ENCODE measurements at places on chromosomes 13 and 19. TPM values are rescaled to one million over a fixed set of nuclear protein-coding genes. Genes with fewer than 3 reads are reported as not detected.

DNA sequence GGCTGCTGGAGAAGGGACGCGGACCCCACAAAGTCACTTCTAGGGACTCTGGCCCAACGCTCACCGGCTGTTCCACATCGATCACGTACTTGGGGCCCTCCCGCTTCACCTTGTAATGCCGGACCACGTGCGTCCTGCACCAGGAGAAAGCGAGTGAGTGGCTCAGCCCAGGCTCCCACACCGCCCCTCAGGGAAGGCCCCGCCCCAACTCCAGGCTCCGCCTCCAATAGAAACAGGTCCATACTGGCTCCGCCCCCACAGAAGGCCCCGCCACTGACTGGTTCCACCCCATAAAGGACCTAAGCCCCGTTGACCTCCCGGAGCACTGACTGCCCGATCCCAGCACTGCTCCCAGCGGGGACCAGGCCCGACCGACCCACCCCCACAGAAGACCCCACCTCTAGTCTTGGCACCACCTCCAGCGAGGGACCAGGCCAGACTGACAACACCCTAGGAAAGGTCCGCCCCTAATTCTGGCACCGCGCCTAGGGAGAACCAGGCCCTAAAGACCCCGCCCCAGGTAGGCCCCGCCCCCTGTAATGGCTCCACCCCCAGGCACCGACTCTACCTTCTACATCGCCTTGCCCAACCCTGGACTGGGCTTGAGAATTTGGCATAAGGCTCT lies 11.3 kb downstream of the STAP2 start:
- peaks cover 4% of the 10 kb centered on the region for H3K36me3 ChIP-seq
- H3K27me3 ChIP-seq: peaks cover 9% of the 10 kb centered on the region
- peak overlapping the region; percentile 81 for H3K27ac ChIP-seq
- peak overlapping the region; percentile 60 for H3K4me3 ChIP-seq
- peaks cover 2% of the 10 kb centered on the region for H3K4me1 ChIP-seq
- DNase-seq: peak; percentile 56

DNA sequence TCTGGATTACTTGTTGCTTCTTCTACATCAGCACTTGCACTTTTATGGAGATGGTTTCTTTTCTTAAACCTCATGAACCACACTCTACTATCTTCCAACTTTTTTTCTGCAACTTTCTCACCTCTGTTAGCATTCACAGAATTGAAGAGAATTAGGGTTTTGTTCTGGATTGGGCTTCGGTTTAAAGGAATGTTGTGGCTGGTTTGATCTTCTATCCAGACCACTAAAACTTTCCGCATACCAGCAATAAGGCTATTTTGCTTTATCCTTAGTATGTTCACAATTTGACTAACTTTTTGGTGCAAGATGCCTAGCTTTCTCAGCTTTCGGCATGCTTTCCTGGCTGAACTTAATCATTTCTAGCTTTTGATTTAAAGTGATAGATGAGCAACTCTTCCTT lies 666.7 kb upstream of the MIR17HG start:
- no peak overlapping the region for H3K4me3 ChIP-seq
- peaks cover 2% of the 10 kb centered on the region for H3K4me1 ChIP-seq
- no peak overlapping the region for H3K27ac ChIP-seq
- H3K36me3 ChIP-seq: no peaks in the 10 kb centered on the region

SPART gene
- 76.5 TPM for total RNA-seq

GRCh38 chr19:10379880-10380312 lies 476 bp downstream of the TYK2 start:
- peak overlapping the region; percentile 91 for H3K4me3 ChIP-seq
- peak overlapping the region; percentile 98 for H3K27ac ChIP-seq
- H3K4me1 ChIP-seq: peaks cover 7% of the 10 kb centered on the region
- DNase-seq: no peak
- H3K27me3 ChIP-seq: no peaks in the 10 kb centered on the region

RTBDN gene
- not detected for total RNA-seq

GRCh38 chr13:113001241-113002140 lies 32.5 kb downstream of the MCF2L start:
- H3K27me3 ChIP-seq: no peaks in the 10 kb centered on the region
- H3K4me1 ChIP-seq: peaks cover 33% of the 10 kb centered on the region
- peak overlapping the region; percentile 63 for H3K4me3 ChIP-seq
- H3K36me3 ChIP-seq: peaks cover 3% of the 10 kb centered on the region

TEX26 gene
- total RNA-seq: not detected

ZNF229 gene
- total RNA-seq: 18.3 TPM

DNA sequence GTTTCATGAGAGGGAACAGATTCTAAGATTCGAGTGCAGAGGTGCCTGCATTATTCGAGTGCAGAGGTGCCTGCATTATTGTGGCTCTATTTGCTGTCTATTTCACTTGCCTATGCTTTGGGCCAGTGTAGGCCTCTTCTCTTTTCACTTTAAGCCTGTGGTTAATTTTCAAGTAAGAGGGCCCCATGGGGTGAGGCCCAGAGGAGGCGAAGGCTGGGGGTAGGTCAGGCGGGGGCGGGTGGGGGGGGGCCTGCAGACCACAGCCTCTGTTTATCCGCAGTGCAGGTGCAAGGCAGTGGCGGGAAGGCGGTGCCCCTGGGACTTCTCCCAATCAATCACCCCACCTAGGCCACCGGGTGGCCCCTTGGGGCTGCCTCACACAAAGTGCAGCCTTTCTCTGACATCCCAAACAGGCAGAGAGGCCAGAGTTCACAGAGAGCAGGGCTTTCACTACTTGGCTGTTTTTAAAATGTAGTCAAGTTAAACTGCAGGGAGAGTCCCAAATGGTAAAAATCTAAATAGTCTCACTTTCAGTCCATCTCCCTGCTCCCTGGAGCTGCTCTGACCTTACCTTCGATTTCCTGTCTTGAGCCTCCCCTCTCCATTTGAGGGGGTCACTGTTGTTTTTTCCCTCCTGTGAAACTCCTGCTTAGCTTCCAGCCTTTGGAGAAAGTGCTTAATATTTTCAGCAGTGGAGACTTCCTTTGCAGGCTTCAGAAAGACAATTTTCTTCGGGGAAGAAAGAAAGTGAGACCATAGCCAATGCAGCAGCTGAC lies 249.0 kb downstream of the DLEU7 start:
- H3K27ac ChIP-seq: peak overlapping the region; percentile 72
- no peak overlapping the region for H3K4me3 ChIP-seq
- peaks cover 42% of the 10 kb centered on the region for H3K4me1 ChIP-seq
- peak; percentile 20 for DNase-seq
- no peaks in the 10 kb centered on the region for H3K27me3 ChIP-seq
- H3K36me3 ChIP-seq: no peaks in the 10 kb centered on the region

GRCh38 chr13:19836472-19836871 lies 27.0 kb downstream of the ZMYM5 start:
- no peaks in the 10 kb centered on the region for H3K4me1 ChIP-seq
- H3K27ac ChIP-seq: no peak overlapping the region
- no peak overlapping the region for H3K4me3 ChIP-seq
- H3K27me3 ChIP-seq: no peaks in the 10 kb centered on the region

LAIR2 gene
- not detected for total RNA-seq

ZNF749 gene
- total RNA-seq: 25.1 TPM

DNA sequence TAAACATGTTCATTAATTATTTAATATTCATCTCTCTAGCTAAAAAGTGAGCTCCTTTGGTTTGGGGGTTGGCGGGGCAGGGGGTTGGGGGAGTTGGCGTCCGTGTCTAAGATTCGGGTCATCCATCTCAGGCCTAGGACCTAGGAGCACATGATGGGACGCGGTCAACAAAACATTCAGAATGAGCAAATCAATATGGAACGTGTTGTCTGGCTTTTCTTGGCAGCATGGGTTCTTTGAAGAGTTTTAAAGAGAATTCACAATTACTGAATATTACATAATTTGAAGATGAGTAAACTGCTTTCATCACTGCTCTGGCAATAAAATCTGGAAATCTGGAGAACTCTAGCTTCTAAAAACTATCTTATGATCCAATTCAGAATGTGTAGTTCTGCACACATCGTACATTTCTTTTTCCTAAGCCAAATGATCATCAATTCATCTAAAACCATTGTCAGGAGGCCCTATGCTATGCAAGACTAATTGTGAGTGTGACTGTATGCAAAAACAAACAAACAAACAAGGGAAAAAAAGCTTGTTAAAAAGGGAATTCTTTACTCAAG lies 5.4 kb upstream of the ARGLU1 start:
- peaks cover 3% of the 10 kb centered on the region for H3K4me1 ChIP-seq
- no peak overlapping the region for H3K27ac ChIP-seq
- no peaks in the 10 kb centered on the region for H3K27me3 ChIP-seq
- no peak overlapping the region for H3K4me3 ChIP-seq
- no peak for DNase-seq
- no peaks in the 10 kb centered on the region for H3K36me3 ChIP-seq

DNA sequence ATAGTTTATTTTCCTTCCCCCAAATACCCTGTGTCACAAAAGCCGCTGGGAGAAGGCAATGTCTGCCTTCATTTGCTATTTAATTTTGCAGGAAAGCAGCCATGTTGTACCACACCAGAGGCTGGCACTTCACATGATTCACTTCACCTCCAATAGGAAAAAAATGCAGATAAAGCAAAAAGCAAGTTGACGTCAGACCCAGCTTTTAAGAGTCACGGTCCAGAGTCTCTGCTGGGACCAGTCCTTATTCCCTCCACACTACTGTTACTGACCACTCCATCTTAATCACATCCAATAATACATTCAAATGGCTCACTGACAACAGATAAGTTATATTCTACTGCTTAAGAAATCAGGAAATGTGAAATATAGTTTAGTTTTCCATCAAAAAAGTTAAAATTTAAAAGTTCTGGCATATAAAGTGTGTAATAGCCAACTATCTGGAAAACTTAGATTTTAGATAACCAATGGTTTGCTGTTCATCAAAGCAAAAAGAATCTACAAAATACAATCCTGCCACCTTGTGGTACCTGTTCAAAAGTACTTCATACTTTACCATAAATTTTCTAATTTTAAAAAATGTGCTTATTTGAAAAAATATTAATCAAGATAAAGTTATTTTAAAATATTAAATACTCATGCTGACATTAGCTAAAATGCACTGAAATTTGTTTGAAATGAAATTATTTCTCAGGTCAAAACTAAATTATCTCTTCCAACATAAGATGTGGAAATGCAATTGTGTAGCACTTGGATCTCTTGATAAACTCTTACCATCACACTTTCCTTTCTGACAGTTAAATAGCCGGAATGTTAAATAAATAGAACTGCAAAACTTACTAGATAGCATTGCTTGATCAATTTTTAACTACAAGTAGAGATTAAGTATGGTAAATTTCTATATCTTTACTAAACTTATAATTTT lies 97.3 kb downstream of the SERP2 start:
- no peak overlapping the region for H3K27ac ChIP-seq
- H3K36me3 ChIP-seq: peaks cover 2% of the 10 kb centered on the region
- H3K4me3 ChIP-seq: no peak overlapping the region
- peaks cover 32% of the 10 kb centered on the region for H3K4me1 ChIP-seq

GRCh38 chr13:82647540-82647939 lies 1234.7 kb downstream of the SLITRK1 start:
- H3K27ac ChIP-seq: no peak overlapping the region
- H3K36me3 ChIP-seq: no peaks in the 10 kb centered on the region
- no peaks in the 10 kb centered on the region for H3K27me3 ChIP-seq
- H3K4me1 ChIP-seq: no peaks in the 10 kb centered on the region
- DNase-seq: no peak

- no peaks in the 10 kb centered on the region for H3K36me3 ChIP-seq
- no peak overlapping the region for H3K27ac ChIP-seq
- H3K4me1 ChIP-seq: peaks cover 28% of the 10 kb centered on the region
- H3K4me3 ChIP-seq: no peak overlapping the region
- no peak for DNase-seq
- no peaks in the 10 kb centered on the region for H3K27me3 ChIP-seq
Observed at GRCh38 chr13:32042551-32042950, 11.0 kb downstream of the FRY start.

DNA sequence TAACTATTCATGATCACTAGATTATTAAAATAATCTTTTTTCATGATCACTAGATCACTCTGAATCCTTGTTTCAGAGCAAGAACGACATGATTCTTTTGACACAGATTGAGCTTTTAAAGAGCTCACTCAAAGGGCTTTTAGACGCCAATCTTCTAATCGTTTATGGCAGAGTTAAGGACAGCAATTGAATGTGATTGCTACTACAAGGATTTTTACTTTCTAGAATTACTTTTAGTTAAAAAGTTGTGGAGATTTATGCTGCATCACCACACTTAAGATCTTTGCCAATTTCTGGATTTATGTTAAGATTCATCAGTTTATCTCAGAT lies 1.3 kb downstream of the EXOSC8 start:
- peak overlapping the region; percentile 99 for H3K4me3 ChIP-seq
- no peaks in the 10 kb centered on the region for H3K27me3 ChIP-seq
- peaks cover 7% of the 10 kb centered on the region for H3K36me3 ChIP-seq
- H3K4me1 ChIP-seq: peaks cover 24% of the 10 kb centered on the region

DNA sequence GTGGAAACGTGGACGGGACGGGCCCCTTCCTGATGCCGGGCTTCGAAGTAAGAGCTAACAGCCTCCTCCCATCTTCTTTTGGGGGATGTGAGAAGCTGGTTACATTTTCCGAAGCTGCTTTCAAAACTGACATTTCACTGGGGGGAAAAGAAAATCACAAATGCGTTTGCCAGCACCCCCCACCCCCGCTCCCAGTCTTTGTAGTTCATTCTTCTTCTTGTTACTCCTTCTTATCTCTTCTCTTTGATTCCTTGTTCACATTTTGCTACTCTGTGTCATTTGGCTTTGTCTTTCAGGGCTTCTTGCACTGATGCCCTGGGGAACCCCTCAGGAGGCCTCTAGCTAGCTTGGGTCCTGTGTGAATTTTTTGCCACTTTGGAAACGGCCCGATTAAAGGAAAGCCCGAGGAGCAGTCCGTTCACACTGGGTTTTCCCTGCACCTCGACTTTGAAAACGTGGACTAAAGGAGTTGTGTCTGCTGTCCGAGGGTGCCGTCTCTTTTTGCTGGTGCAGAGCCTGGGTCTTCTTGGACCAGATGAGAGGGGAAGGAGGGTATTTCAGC lies 1.3 kb downstream of the CARM1 start:
- no peaks in the 10 kb centered on the region for H3K36me3 ChIP-seq
- no peaks in the 10 kb centered on the region for H3K27me3 ChIP-seq
- H3K27ac ChIP-seq: peak overlapping the region; percentile 88
- DNase-seq: no peak
- H3K4me1 ChIP-seq: peaks cover 9% of the 10 kb centered on the region

- peak overlapping the region; percentile 84 for H3K27ac ChIP-seq
- H3K36me3 ChIP-seq: no peaks in the 10 kb centered on the region
- H3K4me1 ChIP-seq: peaks cover 25% of the 10 kb centered on the region
- DNase-seq: no peak
- no peaks in the 10 kb centered on the region for H3K27me3 ChIP-seq
Observed at GRCh38 chr13:106755542-106755941, 187.6 kb upstream of the ARGLU1 start.

GRCh38 chr13:73040968-73041596 lies 17.7 kb upstream of the KLF5 start:
- H3K4me3 ChIP-seq: no peak overlapping the region
- no peak for DNase-seq
- no peaks in the 10 kb centered on the region for H3K27me3 ChIP-seq
- H3K27ac ChIP-seq: no peak overlapping the region

DNA sequence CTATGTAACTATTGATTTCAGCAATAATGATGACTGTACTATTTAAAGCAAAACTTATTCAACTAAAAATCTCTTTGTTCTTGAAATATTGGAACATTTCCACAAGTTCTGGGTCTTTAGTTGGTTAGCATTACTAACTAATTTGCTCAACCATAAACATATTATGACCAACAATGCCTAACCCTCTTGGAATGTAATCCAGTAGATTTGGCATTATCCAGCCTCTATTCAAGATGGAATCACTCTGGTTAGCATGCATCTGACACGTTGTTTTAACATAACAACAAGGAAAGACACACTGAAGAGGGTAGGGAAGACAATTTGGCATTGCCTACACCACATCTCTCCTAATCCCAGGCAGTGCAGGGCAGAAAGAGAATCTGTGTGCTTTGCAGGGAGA lies 941.3 kb upstream of the PCDH20 start:
- no peaks in the 10 kb centered on the region for H3K4me1 ChIP-seq
- H3K27me3 ChIP-seq: no peaks in the 10 kb centered on the region
- no peak for DNase-seq

Data from progenitor cell of endocrine pancreas (in vitro differentiated cells).